ENCODE measurements at places on chromosomes 5 and 9.

DNA sequence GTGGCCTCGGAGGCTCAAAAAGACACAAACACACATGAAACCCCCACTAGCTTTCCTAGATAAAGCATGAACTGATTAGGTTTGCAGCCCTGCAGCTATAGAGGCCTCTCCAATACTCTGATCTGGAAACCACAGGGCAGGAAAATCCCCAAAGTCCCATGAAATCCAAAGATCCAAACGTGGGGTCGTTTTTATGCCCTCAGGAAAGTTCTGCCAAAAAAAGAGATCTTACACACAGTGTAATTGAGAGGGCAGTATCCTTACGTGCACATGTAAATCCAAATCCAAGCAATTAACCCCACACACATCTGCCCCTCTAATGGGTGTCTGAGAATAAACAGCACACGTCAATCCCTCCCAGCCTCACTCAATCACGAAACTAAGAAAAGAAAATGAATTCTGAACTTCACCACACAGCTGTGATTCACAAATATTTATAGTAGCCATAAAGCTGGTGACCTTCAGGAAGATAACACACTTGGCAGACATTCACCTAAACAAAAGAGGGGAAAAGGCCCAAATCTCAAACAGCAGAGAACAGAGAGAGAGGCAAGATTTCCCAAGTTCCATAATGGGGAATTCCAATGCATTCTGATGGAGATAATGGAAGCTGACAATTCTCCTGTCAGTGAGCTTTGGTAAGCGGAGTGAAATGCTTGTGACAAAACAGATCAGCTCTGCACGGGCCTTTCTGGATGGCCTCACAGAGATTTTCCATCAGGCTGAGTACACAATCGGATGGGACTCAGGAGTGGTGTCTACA, 114.2 kb downstream of the SEMA5A start:
- no peak for DNase-seq

- DNase-seq = no peak
These were observed 162.5 kb downstream of the CD180 start for GRCh38 chr5:67033880-67034651.

DNA sequence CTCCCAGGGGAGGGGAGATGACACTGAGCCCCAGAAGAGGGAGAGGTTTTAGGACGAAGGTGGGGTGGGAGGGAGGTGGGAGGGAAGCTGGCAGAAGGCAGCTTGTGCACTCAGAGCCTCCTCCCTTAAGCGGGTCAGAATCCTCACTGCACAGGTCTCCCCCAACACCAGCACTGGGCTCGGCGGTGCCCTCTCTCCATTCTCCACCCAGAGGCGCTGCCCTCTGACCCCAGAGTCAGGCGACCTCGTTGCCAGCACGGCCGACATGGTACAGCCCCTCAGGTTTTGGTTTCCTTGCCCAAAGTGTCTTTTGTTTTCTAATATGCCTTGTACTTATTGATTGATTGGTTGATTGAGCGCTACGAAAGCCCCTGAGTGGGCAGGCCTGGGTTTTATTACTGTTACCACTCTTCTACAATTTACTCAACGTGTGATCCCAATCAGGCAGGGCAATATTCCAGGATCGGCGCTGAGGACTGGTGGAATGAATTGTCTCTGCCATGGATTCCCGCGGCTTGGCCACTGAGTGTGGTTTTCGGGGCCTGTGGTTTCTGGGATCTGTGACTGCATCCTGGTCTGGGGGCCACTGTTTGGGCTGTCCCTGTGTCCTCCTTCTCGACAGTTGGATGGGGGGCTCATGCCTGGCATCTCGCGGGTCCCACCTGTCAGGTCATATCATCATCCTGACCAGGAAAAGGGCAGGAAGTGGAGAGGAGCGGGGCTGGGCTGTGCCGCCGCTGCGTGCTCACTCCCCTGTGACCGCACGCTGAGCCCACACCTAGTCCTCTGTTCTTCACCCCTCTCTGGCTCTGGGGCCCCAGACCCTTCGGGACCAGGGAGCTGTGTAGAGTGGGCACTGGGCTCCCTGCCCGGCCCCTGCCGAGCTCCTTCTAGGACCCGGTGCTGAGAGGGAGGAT, 9.6 kb upstream of the FCN2 start:
- no peak for DNase-seq

GRCh38 chr5:142235870-142236672, 88.8 kb downstream of the SPRY4 start:
- DNase-seq = no peak

DNA sequence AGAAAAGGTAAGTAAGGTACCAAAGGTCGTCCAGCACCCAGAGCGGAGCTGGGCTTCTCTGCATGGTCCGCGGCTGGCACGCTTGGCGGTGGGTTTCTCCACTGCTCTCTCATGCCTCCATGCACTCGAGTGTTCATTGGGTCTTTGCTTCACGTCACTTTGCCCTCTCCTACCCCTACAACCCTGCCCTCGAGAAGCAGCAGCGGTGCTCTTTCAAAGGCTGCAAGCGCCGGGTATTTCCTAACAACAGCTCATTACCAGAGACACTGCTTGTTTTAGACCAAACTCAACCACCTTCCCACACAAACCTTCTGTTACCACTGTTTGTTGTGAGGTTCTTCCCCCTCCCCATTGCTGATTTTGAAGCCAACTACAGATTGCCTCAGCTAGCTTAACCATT, 21.5 kb upstream of the ZBTB34 start:
- DNase-seq = peak; percentile 64

- no peak for DNase-seq
These were observed 161.1 kb upstream of the EFNA5 start for GRCh38 chr5:107831612-107832395.

GRCh38 chr5:175700991-175701390, 43.1 kb downstream of the HRH2 start:
- DNase-seq = no peak

DNA sequence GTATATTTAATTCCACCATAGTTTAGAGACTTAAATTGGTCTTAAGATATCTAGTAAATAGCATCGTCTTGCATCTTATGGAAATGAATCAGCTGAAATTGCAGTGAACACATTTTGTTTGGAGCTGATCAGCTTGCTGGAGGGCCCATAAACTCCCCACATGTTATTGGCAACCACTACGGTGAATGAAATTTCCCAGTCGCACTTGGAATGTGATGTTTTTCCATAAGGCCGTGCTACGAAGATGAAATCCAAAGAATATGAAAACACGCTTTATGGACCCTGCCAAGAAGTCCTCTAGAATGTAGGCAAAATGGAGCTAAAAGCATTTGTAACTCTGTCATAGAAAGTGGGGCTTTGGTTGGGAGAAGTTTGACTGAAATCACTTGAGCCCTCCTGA, 572.1 kb downstream of the ACTL7B start:
- DNase-seq = no peak
